ENCODE measurements at places on chromosomes 11 and 22.

GRCh38 chr22:36073476-36073875 lies 44.9 kb upstream of the RBFOX2 start:
- DNase-seq = no peak

GRCh38 chr11:9208726-9209501 lies 56.2 kb downstream of the DENND5A start:
- DNase-seq = no peak

DNA sequence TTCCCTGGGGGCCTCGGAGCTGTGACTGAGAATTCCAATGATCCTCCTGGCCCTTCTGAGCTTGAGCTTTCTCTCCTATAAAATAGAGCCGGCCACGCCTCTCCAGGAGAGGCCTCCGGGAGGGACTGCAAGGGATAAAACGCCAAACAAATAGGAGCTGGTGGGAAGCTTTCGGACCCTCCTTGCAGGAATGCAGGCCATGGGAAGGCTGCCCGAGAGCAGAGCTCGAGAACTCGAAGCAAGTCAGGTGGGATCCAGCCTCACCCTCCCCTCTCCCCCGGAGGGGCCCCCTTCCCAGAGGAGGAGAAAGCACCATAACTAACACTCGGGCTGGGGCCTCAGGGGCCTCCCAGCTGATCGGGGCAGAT lies 34.6 kb downstream of the FLRT1 start:
- DNase-seq = no peak

DNA sequence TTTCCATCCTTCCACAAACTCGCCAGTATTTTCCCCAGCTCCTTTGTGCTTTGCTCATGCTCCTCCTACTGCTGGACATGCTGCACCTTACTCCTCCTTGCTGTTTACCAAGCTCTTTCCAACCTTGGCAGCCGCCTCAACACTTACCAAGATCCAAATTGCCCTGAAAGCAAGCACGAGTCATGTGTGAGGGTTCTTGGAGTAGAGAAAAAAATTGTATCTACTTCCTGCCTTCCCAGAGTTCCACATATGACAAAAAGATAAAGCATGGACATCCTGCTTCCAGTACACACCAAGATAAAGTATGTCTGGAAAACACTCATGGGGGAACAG lies 767.5 kb downstream of the NTM start:
- DNase-seq = no peak

DNA sequence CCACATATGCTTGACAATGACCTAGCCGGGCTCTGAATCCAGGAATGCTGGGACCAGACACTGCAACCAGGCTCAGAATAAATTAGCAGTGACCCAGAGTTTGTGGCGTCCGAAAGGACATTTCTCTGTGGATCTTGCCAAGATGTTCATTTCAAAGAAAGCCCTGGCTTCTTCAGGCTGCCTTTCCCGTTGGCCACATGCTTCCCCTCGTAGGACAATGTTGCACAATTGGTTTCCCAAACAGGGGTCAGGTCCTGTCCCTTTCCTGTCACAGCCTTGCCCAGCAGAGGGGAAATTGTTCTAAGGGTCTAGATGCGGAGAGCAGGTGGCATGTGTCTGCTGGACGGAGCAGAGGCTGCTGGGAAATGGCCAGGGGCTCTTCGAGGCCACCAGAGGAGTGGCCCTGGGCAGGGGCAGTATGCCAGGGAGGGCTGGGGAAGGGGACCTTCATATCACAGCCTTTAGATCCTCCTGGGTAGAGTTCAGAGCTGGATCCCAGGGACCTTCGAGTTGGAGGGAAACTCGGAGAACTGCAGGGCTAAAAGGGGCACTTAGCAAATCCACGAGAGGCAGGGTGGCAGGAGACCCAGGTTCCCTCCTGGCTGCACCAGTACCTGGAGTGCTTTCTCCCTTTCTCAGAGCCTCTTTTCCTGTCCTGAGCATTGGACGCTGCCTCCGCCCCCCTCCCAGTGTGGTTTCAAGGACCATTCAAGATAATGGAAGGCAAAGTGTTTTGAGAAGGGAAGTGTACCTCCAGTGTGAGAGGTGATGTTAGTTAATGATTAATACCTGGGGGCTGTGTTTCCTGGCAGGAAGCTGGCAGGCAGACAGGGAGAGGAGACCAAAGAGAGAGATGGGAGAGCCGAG lies 42.3 kb downstream of the C11orf96 start:
- no peak for DNase-seq

Data from CD4-positive, alpha-beta T cell treated with Interleukin-4 for 4 hours (primary cell).